D721Med (cell line): ENCODE measurements at places on chromosomes 2 and 18.

- no peak for DNase-seq
These were observed 185.5 kb downstream of the MYCN start for GRCh38 chr2:16125614-16126516.

DNA sequence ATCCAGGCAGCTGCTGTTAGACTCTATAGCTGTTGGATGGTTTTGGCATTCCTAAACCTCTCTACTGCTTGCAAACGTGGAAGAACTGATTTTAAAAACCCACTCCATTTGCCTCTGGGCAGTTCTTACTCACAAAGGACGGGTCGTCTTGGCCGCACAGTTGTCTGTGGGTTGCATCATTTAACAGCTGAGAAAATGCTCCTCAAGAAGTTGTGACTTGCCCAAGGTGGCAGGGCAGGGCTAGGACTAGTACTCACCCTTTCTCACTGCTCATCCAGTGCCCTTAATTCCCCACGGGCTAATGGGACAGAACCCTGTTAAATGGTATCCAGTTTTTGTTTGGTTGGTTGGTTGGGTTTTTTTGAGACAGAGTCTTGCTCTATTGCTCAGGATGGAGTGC is 997 bp upstream of the DRC1 start:
- no peak for DNase-seq

DNA sequence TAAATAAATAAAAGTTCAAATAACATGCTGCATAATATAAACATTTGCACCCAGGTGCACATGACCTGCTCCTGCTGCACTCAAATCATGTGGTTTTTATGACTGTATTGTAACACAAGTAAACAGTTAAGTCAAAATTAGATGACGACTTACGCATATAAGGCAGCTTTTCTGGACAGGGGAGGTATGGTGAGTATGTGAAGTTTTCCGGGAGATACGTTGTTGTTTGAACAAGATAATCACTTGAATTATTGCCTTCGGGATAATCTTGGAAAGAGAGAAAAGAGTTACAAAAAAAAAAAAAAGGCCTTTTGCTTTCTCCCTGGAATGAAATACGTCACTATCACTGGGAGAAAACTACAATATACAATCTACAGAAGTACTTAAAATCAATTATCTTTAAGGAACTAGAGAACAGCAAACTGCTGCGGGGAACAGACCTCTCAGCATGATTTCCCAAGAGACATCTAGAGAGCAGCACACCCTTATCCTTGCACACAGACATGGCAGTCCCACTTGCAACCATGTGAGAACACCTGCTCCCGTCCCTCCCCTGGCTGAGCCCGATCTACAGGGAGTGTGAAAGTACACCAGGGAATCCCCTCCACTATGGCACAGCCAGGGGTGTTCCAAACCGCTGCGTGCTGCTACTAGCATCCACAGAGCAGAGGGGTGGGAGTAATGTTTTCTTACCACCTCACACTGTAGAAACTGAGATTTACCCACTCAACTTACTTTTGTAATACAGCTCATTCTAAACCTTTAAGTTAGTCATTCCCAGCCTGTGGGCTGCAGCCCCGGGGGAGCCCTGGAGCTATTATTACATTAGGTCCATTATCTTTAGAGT is 26.3 kb downstream of the B4GALT6 start:
- DNase-seq = peak; percentile 24

GRCh38 chr2:119106301-119106897 is 52.2 kb downstream of the C1QL2 start:
- DNase-seq = no peak
